Dermis microvascular lymphatic vessel endothelial cell (primary cell): ENCODE measurements at places on chromosomes 2 and 18. TPM values are rescaled to one million over a fixed set of nuclear protein-coding genes. Genes with fewer than 3 reads are reported as not detected.

GRCh38 chr2:229501051-229501794 is 213.1 kb downstream of the DNER start:
- no peak for DNase-seq

SPHKAP gene
- total RNA-seq: not detected in 2 replicates

- peak; percentile 26 for DNase-seq
Observed at GRCh38 chr18:22703883-22704585, 229.1 kb upstream of the RBBP8 start.

DNA sequence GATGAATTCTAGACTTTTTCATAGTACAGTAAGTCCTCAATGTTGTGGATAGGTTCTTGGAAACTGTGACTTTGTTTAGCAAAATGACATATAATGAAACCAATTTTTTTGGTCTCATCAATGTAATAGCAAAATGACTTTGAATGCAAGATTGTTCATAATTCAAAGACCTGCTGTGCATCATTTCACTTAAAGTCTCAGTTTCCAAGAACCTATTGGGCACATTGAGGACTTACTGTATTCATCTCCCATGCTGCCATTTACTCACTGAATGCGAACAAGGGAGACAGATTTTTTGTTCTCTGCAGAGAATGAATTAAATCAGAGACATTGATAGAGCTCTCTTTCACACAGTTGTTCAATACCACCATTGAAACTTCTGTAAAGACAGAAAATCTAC is 153.6 kb downstream of the TRABD2A start:
- no peak for DNase-seq

- no peak for DNase-seq
Observed at GRCh38 chr18:36415625-36416024, 118.1 kb downstream of the FHOD3 start.

STPG4 gene
- under 0.01 TPM in 1 of 2 replicates, not detected in the other for total RNA-seq

C1QL2 gene
- total RNA-seq: not detected in 2 replicates

IL1RL2 gene
- 0.13 and 0.25 TPM in 2 replicates for total RNA-seq

GRCh38 chr2:219399716-219400478 is 12.2 kb upstream of the DNPEP start:
- no peak for DNase-seq

DAW1 gene
- not detected in 2 replicates for total RNA-seq

- no peak for DNase-seq
Observed at GRCh38 chr2:30872797-30873196, 65.6 kb upstream of the CAPN13 start.

DNA sequence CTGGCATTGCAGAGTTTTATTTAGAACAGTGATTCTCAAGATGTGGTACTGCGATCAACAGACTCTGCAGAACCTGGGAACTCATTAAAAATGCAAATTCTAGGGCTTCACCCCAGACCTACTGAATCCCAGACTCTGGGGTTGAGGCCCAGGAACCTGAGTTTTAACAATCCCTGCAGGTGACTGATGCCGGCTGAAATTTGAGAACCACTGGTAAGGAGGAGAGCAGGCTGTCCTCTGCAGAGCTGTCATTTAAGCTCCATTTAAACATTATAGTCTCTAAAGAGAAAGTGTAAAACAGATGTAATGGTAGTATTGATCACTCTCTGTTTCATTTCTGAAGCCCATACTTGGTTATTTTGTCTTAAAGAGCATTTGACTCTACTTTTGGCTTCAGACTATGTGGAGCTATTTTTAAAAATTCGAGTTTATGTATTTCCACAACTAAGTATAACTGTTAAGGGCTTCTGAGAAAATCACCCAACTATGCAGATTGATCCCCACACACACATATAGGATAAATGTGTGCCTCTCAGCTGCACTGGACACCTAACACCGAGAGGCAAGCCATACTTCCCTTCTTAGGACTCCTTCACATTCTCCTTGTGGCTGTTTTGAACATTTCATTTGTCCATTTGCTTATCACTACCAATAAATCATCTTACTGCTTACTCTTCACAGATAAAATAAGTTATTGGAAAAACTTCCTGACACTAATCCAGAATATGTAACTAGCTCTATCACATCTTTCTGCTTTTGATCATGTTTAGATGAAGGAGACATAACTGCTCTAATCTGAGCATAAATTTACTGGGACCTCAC is 487.5 kb downstream of the DLGAP1 start:
- no peak for DNase-seq

EFEMP1 gene
- 3,306 and 7,589 TPM in 2 replicates for total RNA-seq

AGXT gene
- not detected in 2 replicates for total RNA-seq

- no peak for DNase-seq
Observed at GRCh38 chr2:210287301-210287700, 27.7 kb downstream of the MYL1 start.

DNA sequence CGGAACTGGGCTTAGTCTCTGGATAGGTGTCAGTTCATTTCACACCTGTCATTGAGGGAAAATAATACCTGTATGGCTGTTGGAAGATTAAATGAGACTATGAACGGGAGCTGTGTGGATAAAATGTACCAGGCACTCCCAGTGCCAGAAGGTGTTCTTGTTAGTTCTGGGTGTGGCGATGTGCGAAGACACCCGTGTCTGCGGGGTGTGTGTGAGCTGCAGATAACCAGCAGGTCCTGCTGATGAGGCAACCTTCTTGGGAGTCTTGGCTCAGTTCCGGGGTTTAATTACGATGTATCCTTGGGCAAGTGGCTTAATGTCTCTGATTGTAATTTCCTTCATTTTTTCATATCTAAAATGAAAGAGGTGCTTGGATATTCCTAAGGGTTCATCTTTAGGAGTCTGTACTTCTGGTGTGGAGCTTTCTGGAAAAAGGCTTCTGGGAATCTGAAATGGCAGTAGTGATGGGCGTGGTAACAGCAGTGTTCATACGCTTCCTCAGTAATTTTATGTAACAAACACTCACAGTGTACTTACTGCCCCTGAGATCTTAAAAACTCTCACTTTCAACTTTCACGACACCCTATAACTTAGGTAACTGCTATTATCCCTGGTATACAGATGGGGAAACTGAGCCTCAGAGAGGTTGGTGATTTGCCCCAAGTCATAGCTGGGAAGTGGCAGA is 35.0 kb downstream of the NEDD4L start:
- DNase-seq: no peak

FABP1 gene
- not detected in 2 replicates for total RNA-seq

DNA sequence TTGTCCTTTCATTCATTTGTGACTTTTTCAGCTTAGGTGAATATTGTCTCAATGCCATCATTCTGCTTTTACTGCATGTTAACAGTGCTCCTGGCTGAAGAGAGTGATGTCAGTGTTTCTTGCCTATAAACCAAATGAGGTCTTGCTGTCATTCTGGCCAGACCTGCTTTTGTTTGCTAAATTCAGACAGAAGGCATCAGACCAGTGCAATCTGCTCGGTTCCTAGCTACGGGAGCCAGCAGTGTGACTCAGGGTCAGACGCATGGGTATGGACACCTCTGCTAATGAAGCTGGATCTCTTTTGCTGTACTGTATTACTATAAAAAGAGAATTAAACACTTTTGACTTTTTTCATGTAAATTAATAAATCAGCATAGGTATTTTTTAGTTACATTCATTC is 178.9 kb downstream of the TMEM182 start:
- DNase-seq: no peak

DNA sequence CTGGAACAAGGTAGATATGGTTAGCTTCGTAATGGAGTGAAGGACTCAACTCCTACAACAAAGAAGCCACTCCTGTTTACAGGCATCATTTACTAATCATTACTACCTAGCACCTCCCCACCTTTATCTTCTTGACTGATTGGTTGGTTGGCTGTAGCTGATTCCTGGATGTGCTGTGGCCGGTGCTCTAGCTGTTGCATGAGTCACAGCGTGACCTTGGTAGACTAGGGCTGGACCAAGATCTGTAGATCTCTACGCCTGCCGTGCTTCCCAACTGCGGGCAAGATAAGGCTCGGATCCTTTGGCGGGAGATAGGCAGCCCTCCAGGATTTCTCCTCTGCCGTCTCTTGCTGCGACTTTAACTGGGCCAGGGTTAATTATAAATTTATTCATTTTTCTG is 194.3 kb upstream of the SOX11 start:
- no peak for DNase-seq

GRCh38 chr2:96528700-96529375 is 7.7 kb upstream of the ARID5A start:
- DNase-seq: no peak

RGPD4 gene
- total RNA-seq: not detected in 2 replicates

SCTR gene
- total RNA-seq: not detected in 2 replicates

DNA sequence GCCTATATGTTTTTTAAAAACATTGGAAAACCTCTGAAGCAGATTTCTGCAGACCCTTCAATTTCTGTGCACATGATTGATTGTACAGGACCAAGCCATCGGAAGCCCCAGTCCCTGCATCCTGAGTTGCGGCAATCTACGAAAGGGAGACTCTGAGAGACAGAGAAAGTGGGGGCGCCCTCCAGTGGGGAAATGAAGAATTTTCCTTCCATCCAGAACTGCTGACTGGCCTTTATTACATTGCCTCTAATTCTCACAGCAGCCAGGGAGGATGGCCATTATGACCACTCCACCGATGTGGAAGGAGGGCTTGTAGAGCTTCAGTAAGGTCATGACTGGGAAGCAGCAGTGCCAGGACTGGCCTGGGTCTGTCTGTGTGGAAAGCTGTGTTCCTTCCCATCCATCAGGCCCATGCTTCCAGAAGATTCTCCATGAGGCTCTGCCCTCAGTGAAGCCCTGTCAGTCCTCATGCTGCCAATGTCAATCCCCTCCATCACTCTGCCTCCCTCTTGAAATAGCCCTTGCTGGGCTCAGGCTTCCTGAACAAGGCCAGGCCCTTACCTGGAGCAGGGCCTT is 20.0 kb upstream of the RESP18 start:
- peak; percentile 32 for DNase-seq

TMEFF2 gene
- not detected in 2 replicates for total RNA-seq

HES6 gene
- total RNA-seq: 2.0 and 2.1 TPM in 2 replicates

EPC2 gene
- total RNA-seq: 13.6 and 19.7 TPM in 2 replicates

DNA sequence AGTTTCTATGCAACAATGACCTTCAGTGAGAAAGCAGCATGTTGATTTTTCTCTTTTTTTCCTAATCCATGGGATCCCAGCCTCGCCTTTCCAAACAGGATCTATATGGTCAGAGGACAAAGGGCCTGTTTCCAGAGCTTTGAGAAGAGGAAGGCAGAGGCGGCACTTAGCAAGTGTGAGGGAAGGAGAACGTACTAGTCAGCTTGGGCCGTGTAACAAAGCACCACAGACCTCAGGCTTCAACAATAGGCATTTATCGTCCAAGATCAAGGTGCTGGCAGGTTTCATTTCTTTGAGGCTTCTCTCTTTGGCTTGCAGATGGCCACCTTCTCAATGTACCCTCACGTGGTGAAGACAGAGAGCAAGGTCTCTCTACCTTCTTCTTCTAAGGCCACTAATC is 7.3 kb upstream of the KCNF1 start:
- DNase-seq: no peak

MEP1B gene
- not detected in 2 replicates for total RNA-seq

DNA sequence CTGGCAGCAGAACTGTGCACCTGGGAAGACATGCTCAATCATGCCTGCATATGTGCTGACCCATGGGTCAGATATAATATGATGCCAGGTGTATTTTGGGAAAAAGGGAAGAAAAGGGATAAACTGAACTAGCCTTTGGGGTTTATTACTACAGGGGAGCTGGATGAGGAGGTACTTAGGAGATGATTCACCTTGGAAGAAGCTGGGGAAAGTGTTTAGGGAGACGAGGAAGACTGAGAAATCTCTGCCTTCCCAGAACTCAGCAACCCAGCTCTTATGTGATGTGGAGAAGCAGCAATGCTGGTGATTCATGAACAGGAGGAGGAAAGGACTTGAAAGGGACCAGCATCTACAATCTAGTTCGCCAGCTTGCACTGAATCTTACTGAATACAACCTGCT is 110.2 kb downstream of the BARD1 start:
- no peak for DNase-seq

GRCh38 chr2:164388511-164388910 is 232.8 kb downstream of the GRB14 start:
- DNase-seq: no peak

DNA sequence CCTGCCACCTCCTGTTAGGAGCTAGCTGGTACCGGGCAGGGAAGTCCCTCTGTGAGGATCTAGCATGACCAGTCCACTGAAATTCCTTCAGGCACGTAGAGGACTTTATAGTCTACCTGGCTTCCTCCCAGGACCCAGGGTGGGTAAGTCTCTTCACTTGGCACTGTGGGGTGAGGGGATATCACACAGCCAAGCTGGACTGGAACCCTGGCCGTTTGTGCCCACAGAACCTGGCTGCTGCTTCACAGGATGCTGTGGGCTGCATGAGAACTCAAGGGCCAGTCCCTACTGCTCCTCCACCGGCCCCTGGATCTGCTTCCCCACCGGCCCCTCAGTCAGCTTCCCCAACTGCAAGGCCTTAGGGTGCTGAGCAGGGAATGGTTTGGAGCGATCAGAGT is 35.8 kb downstream of the HS1BP3 start:
- DNase-seq: no peak

- DNase-seq: no peak
Observed at GRCh38 chr2:19504400-19505198, 146.2 kb upstream of the OSR1 start.

DNA sequence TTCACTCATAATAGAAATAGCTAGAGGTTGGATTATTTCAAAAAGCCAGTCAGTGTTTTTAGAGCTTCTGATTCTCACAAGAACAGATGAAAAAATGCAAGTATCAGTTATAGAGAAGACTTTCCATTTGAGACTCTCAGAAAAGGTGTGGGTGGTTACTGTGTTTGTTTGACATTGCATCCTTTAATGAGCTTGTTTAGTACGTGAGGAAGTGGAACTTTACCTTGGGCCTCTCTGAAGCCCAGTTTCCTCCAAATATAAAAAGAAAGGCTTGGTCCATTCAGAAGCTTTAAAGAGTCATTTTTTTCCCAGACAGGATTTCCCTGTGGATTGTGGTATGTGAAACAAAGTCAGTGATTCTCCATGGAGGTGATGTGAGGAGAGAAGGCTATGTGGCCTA is 89.9 kb upstream of the RANBP2 start:
- DNase-seq: no peak

C18orf54 gene
- 4.2 and 6.9 TPM in 2 replicates for total RNA-seq

DNA sequence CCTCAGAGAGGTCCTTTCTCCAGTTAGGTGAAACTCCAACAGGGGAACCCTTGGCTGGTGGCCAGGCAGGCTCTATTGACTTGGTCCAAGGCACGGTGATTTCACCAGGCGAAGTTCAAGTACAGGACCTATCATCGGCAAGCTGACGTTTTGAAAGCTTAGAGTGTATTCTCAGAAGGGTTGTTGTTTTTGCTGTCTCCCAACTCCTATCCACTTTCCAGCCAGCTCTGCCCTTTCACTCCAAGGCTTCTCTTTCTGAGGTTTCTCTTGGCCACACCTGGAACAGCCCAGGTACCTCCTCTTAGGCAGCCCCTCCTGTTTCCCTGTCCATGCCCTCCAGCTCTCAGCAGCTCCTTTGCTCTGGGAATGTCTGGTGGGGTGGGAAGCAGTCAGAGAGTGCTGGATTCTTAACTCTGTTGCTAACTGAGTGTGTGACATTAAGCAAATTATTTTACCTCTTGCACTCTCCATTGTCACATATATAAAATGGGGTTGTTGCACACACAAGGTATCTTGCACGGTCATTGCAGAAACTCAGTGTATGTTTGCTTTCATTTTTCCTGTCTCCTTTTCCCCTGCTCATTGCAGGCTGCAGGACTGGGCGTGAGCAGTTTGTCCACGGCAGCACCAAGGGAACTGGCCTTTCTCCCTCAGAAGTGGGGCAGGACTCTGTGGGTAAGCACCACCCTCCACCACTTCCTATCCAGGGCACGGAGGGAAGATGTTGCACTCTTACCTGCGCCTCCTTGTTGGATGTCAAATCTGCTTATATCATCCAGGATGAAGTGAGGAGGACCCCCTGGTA is 30.2 kb downstream of the CAPN13 start:
- DNase-seq: no peak

PLCD4 gene
- total RNA-seq: 0.76 and 1.4 TPM in 2 replicates

GRCh38 chr18:60445341-60445740 is 72.8 kb upstream of the MC4R start:
- no peak for DNase-seq
